CD4-positive, alpha-beta T cell (primary cell): ENCODE measurements at places on chromosomes 16 and 17.

DNA sequence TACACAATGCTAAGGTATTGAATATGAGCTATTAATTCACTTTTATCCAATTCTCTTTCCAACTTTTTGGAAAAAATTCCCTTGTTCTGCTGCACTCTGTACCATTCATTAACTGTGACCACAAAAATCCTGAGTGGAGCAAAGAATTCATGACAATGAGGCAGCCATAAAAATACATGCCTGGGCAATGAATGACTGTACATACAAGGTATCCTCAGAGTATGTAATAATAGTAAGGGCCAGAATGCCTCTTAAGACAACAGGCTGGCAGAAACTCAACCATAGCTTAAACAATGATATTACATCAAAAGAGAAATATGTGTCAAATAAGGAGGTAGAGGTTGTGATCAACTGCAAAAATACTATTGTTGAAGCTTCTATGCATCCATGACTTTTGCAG lies 74.7 kb upstream of the CA10 start:
- no peaks in the 10 kb centered on the region for H3K36me3 ChIP-seq
- no peak for DNase-seq
- H3K4me3 ChIP-seq, result no peak overlapping the region
- no peak overlapping the region for H3K27ac ChIP-seq

DNA sequence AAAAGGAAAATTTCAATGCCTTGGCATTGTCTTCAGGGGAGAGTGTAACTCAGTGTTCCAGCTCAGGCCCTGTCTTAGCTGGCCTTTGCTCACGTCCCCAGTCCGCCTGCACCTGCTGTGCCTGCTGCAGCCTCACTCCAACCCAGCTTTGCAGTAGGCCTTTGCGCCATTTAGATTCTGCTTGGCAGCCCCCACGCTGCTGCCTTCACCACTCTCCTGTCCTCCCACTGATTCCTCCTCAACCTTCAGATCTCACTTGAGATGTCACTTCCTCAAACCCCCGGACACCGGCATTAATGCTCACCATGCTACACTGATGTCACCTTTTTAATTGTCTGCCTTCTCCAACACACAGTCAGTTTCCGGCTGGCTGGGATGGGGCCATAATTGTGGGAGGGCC lies 166.2 kb downstream of the SHISA9 start:
- H3K4me1 ChIP-seq, result no peaks in the 10 kb centered on the region
- H3K4me3 ChIP-seq, result no peak overlapping the region
- no peak for DNase-seq
- H3K36me3 ChIP-seq, result no peaks in the 10 kb centered on the region
- H3K27me3 ChIP-seq, result no peaks in the 10 kb centered on the region

DNA sequence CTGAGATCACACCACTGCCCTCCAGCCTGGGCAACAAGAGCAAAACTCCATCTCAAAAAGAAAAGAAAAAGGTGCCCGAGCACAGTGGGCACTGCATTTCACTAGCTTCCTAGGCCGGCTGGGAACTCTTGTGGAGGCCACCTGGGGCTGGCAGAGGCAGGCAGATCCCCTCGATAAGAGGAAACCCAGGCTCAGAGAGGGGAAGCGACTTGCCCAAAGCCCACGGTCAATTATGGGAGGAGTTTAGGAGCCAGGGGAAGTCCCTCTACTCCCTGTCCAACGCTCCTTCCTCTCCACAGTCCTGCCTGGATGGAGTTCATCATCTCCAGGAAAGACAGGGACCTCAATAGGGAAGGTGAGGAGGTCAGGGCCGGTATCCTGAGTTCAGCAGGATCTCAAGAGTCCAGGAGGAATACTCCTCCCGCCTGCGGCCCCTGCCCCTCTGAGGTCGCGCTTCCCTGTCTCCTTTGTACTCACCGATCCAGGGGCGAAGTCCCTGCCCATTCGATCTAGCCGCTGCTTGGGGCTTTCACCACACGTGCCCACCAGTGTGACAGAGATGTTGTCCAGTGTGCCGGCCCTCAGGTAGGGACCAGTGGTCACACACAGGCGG lies 841 bp downstream of the ALOXE3 start:
- no peaks in the 10 kb centered on the region for H3K36me3 ChIP-seq
- DNase-seq, result no peak
- peak overlapping the region; percentile 57 for H3K4me3 ChIP-seq
- peaks cover 40% of the 10 kb centered on the region for H3K27me3 ChIP-seq
- peaks cover 50% of the 10 kb centered on the region for H3K4me1 ChIP-seq

- H3K36me3 ChIP-seq, result no peaks in the 10 kb centered on the region
Measured at GRCh38 chr17:15091825-15092224, 173.3 kb downstream of the PMP22 start.

GRCh38 chr17:74362069-74362405 lies 369 bp upstream of the BTBD17 start:
- peaks cover 13% of the 10 kb centered on the region for H3K4me1 ChIP-seq
- H3K27me3 ChIP-seq, result peaks cover 35% of the 10 kb centered on the region
- H3K27ac ChIP-seq, result no peak overlapping the region
- no peak overlapping the region for H3K4me3 ChIP-seq
- no peak for DNase-seq

DNA sequence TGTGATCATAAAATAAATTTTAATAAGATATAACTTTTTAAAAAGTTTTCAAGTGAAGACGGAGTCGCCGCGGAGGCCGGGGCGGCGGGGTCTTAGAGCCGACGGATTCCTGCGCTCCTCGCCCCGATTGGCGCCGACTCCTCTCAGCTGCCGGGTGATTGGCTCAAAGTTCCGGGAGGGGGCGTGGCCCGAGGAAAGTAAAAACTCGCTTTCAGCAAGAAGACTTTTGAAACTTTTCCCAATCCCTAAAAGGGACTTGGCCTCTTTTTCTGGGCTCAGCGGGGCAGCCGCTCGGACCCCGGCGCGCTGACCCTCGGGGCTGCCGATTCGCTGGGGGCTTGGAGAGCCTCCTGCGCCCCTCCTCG lies at the start of gene FOXC2:
TSS of gene FOXC2 (plus strand) at position 229 of the 365 bp plus-strand sequence. CDS start 507 bp downstream, outside the sequence.
- H3K27ac ChIP-seq, result no peak within 1 kb of the TSS
- H3K27me3 ChIP-seq, result peaks cover 77% of the 10 kb centered on the region
- H3K4me1 ChIP-seq, result peaks cover 31% of the 10 kb centered on the region
- H3K36me3 ChIP-seq, result no peaks in the 10 kb centered on the region

- peaks cover 5% of the 10 kb centered on the region for H3K27me3 ChIP-seq
- H3K27ac ChIP-seq, result no peak overlapping the region
Measured at GRCh38 chr16:86602521-86602920, 24.2 kb downstream of the FOXL1 start.

GRCh38 chr16:28211758-28212531 lies at the start of gene XPO6:
Gene XPO6 (minus strand): TSS chr16:28211965. CDS start chr16:28211368, 597 bp downstream.
- H3K4me1 ChIP-seq, result peaks cover 34% of the 10 kb centered on the region
- H3K27me3 ChIP-seq, result no peaks in the 10 kb centered on the region
- peak within 1 kb of the TSS; percentile 66 for H3K27ac ChIP-seq
- H3K4me3 ChIP-seq, result peak within 1 kb of the TSS; percentile 98
- peak; percentile 100 for DNase-seq

DNA sequence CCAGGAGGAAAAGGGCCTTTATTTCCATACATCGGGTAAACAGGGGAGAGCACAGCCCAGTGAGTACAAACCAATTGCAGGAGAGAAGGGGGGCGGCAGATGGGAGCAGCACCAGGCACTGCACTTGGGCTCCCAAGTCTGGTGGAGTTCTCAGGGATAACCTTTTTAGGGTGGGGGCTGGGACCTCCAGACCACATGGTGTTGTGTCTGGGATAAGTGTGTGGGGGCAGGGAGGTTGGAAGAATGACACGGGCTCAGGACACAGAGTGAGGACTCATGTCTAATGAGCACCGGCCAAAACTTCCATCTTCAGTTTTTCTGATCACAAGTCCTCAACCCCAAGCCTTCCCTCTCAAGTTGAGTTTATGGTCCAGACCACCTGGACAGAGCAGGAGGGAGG lies 30.6 kb downstream of the PIPOX start:
- no peaks in the 10 kb centered on the region for H3K4me1 ChIP-seq
- H3K27ac ChIP-seq, result no peak overlapping the region
- no peak for DNase-seq
- no peak overlapping the region for H3K4me3 ChIP-seq
- H3K27me3 ChIP-seq, result no peaks in the 10 kb centered on the region

GRCh38 chr16:53864819-53865493 lies 161.0 kb downstream of the FTO start:
- no peaks in the 10 kb centered on the region for H3K27me3 ChIP-seq
- H3K27ac ChIP-seq, result no peak overlapping the region
- DNase-seq, result no peak
- no peak overlapping the region for H3K4me3 ChIP-seq
- H3K4me1 ChIP-seq, result no peaks in the 10 kb centered on the region

GRCh38 chr16:4944333-4945281 lies 7.7 kb upstream of the PPL start:
- no peak for DNase-seq
- peaks cover 3% of the 10 kb centered on the region for H3K4me1 ChIP-seq
- H3K27ac ChIP-seq, result no peak overlapping the region
- no peaks in the 10 kb centered on the region for H3K27me3 ChIP-seq

DNA sequence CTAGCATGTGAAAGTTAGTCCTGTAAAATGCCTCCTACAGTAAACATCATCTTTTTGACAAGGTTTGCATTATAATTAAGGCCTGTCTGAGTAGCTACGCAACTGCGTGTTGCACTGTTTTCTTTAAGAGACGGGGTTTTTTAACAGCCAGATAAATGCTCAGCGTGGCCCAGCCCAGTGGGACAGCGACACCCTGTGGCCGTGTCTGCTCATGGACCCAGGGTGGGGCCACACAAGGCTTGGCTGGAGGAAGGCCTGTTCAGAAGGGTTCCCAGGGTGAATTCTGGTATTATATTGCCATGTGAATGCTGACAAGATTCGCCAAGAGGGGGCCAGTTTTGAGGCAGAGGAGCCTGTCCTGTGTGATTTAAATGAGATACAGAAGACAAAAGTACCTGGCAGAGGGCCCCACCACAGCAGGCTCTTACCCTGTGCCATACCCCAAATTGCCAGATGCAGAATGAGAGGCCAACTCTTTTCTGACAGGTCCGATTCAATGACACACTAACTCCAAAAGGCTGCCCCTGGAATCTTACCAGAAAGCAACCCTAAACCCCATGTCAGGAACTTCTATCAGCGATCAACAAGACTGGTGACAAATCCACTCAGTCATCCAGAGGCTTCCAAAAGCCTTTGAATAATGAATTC lies 65.9 kb upstream of the IRX6 start:
- peak; percentile 45 for DNase-seq
- H3K27me3 ChIP-seq, result no peaks in the 10 kb centered on the region
- no peak overlapping the region for H3K4me3 ChIP-seq
- no peaks in the 10 kb centered on the region for H3K36me3 ChIP-seq

DNA sequence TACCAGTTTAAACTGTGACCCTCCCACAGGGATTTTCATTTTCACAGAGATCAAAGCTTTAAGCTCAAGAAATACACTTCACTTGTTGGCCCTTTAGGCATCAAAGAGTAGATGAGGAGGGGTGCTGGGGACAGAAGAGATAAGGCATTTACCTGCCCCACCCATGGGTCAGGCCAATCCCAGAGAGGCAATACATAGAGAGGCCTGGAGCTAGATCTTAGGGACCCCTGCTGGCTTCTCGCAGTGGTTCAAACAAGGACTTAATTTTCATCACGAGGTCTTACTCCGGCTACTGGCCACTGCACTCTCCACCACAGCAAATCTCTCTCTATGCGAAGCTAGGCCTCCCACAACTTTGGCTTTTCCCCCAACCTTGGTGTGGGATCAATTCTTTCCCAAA lies 46.6 kb downstream of the NOG start:
- no peaks in the 10 kb centered on the region for H3K36me3 ChIP-seq
- peaks cover 4% of the 10 kb centered on the region for H3K4me1 ChIP-seq
- no peak overlapping the region for H3K27ac ChIP-seq
- no peaks in the 10 kb centered on the region for H3K27me3 ChIP-seq
- no peak overlapping the region for H3K4me3 ChIP-seq

GRCh38 chr16:74699666-74700065 lies 996 bp downstream of the MLKL start:
- peaks cover 47% of the 10 kb centered on the region for H3K4me1 ChIP-seq
- H3K27me3 ChIP-seq, result no peaks in the 10 kb centered on the region
- no peak overlapping the region for H3K27ac ChIP-seq
- peak overlapping the region; percentile 99 for H3K4me3 ChIP-seq
- peaks cover 15% of the 10 kb centered on the region for H3K36me3 ChIP-seq

GRCh38 chr17:50144845-50145531 lies 5.5 kb downstream of the PPP1R9B start:
- peaks cover 61% of the 10 kb centered on the region for H3K36me3 ChIP-seq
- H3K27me3 ChIP-seq, result no peaks in the 10 kb centered on the region
- peaks cover 93% of the 10 kb centered on the region for H3K4me1 ChIP-seq
- no peak overlapping the region for H3K27ac ChIP-seq

GRCh38 chr16:64586781-64587180 lies 535.1 kb downstream of the CDH11 start:
- no peak overlapping the region for H3K4me3 ChIP-seq
- no peak for DNase-seq
- no peaks in the 10 kb centered on the region for H3K27me3 ChIP-seq
- H3K4me1 ChIP-seq, result no peaks in the 10 kb centered on the region
- no peak overlapping the region for H3K27ac ChIP-seq

DNA sequence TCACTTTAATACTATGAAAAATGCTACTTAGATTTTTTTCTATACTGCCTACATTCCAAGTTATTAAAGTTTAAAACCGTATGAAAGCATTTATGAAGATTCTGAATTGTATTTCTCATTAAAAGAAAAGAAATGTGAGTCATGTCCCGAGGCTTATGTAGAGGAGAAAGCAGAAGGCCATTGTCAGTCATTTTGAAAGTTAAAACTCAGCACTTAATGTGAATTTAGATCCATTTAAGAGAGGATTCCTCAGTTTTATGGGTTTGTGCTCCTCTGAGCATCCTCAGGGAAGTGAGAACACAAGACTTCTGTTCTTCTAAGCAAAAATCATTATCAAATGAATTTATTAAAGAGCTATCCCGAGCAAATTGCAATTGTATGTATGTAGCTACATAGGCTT lies 11.8 kb downstream of the C17orf75 start:
- no peaks in the 10 kb centered on the region for H3K27me3 ChIP-seq
- no peaks in the 10 kb centered on the region for H3K4me1 ChIP-seq
- no peak for DNase-seq
- peaks cover 18% of the 10 kb centered on the region for H3K36me3 ChIP-seq
- H3K4me3 ChIP-seq, result no peak overlapping the region

DNA sequence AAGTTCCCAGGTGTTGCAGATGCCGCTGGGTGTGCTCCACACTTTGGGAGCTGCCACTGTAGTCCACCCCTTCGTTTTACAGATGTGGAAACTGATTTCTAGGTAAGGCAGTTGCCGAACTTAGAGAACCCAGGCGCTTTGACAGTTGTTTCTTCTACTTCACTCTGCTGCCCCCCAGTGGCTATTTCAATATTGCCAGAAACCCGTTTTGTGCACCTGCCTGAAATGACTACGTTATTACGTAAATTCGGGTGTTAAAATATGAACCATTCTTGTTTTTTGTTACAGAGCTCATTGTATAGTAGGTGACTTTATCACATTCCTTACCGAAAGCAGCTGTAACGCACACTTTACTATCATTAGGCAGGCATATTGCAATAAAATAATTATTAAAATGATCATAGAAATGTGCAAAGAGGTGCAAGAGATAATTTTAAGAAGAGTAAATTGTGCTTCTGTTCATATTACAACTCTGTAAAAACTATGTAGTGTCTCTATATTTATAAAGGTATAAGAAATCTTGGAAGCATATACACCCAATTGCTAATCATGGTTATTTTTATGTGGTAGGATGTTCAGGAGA lies 44.9 kb downstream of the OTOA start:
- no peaks in the 10 kb centered on the region for H3K36me3 ChIP-seq
- no peak overlapping the region for H3K4me3 ChIP-seq
- DNase-seq, result peak; percentile 80
- H3K27me3 ChIP-seq, result no peaks in the 10 kb centered on the region
- peaks cover 3% of the 10 kb centered on the region for H3K4me1 ChIP-seq
